ENCODE measurements at places on chromosomes 1 and 21.

DNA sequence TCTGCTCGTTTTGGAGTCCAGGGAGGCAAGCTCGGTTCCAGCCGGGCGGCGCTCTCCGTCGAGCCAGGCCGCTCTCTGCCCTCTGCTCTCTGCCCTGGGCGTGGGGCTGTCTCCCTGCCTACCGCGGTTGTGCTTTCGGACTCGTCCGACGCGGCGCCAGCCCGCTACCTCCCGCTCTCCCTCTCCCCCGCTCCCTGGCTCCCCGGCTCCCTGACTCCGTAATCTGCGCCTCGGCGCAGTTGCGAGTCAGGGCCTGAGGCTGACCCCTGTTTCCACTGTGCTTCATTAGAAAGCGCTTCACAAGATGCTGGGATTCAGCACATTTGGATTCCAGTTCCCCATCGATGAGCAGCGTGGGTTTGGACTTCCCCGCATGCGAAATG, 2.2 kb downstream of the SOX13 start:
- DNase-seq = no peak

DNA sequence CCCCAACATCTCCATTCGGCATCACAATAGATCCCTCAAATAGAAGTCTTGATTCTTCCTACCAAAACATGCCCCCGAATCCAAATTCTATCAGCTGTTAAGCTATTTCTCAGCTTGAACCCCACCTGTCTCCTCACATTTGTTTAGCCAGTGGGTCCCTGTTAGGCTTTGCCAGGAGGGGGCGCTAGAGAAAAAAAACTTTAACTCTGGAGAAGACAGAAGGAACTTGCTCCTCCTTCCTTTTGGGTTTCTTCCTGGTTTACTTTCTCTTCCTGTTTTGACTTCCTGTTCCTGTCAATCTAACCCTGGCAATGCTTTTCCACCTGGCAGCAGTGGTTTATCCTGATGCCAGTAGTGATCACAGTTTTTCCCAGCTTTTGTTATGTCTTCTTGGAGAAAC, 95.6 kb upstream of the KCNK1 start:
- DNase-seq = no peak

GRCh38 chr1:66535061-66535460, 1.1 kb downstream of the SGIP1 start:
- no peak for DNase-seq

- DNase-seq = no peak
Measured at GRCh38 chr1:26410706-26411623, at the start of gene LIN28A. TSS of gene LIN28A (plus strand) at chr1:26410817. CDS start at chr1:26410892, 75 bp downstream.

DNA sequence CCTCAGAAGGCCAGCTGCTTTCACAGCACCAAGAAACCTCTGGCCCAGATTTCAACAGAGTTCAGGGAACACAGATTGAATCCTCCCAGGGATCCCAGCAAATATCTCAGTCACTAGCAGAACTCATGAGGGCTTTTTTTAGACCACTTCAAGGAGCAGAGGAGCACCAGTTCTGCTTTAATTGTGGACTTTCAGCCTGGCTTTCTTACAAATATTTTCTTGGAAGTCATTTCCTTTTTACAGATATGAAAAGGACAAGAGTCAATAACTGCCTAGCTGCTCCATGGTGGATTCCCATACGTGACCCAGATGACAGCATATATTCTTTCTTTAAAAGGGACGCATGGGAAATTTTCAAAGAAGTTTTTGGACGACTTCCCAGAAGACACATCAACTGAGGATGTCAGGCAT, 6.4 kb upstream of the LRRC8B start:
- DNase-seq = no peak

GRCh38 chr1:22636927-22637326, 499 bp downstream of the C1QA start:
- no peak for DNase-seq

- no peak for DNase-seq
Measured at GRCh38 chr1:115764541-115764940, 4.0 kb downstream of the CASQ2 start.

- peak; percentile 84 for DNase-seq
Measured at GRCh38 chr1:16073490-16074119, at the start of gene FAM131C. TSS of gene FAM131C (minus strand) at chr1:16073651. CDS start at chr1:16073442, 209 bp downstream.

GRCh38 chr1:154809436-154810413, 60.4 kb downstream of the KCNN3 start:
- peak; percentile 57 for DNase-seq

DNA sequence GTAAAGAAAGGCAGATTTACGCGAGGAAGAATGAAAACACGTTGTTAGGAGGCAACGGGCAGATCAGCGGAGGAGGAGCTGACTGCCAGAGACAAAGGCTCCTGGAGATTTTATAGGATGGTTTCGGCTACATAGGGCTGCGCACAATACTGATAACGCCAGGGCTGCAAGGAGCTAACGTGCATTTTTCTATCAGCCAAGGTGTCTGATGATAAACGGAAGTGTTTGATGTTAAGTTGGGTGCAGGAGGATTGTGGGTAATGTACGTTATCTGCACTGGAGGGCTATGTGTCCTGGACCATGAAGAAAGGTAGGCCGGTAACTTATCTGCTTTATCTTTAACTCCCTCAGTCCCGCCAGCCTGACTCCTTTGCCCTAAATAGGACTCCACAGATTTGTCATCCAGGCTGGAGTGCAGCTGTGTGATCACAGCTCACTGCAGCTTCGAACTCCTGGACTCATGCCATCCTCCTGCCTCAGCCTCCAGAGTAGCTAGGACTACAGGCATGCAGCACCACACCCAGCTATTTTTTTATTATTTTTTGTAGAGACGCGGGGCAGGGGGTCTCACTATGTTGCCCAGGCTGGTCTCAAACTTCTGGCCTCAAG, 29.6 kb downstream of the SETD4 start:
- no peak for DNase-seq

- no peak for DNase-seq
Measured at GRCh38 chr1:165397944-165398343, 41.4 kb upstream of the LMX1A start.

GRCh38 chr1:209134001-209134400, 449.5 kb upstream of the CAMK1G start:
- DNase-seq = no peak

Data from 8988T (cell line).